ENCODE measurements at places on chromosomes 11 and 22.

DNA sequence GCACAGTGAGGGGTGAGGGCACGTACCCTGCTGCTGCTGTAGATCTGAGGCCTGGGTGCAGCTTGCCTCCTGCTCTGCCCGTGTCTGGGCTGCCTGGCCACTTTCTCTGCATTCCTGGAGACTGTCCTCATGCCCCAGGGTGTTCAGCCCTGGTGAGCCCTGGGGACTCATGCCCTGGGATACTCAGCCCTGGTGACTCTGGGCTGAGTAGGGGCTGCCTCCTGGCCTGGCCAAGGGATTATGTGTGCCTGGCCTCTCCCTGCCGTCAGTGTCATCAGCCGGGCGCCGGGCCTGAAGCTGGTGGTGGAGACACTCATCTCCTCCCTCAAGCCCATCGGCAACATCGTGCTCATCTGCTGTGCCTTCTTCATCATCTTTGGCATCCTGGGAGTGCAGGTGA, 94.7 kb downstream of the CACNA1I start:
- DNase-seq, result no peak

DNA sequence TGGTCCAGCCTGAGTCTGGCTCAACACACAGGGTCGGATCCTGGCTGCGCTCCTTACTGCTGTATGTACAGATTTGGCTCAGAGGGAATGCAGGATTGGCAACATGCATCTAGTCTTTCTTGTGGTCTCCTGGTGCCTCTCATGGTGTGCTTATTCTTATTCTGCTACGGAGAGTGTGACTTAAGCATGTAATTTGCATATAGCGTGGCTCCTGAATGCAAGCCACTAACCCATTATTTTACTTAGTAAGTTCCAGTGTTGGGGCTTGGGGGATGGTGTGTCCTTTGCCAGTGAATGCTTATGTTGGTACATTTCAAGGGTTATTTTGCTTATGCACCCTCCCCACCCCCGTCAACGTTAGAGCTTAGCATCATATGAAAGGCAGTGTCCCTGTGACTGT, 51.2 kb downstream of the PTPRJ start:
- no peak for DNase-seq

GRCh38 chr11:99555486-99555885, 534.7 kb downstream of the CNTN5 start:
- DNase-seq, result no peak

- DNase-seq, result no peak
Observed at GRCh38 chr11:128821556-128821955, 45.5 kb downstream of the KCNJ1 start.

- DNase-seq, result no peak
Observed at GRCh38 chr22:34973926-34974325, 92.0 kb upstream of the ISX start.

- DNase-seq, result no peak
Observed at GRCh38 chr22:24230911-24231656, 13.8 kb downstream of the GGT5 start.

All from MV-4-11 (cell line).